ENCODE measurements at places on chromosomes 2 and 18. TPM values are rescaled to one million over a fixed set of nuclear protein-coding genes. Genes with fewer than 3 reads are reported as not detected.

HOXD11 gene
- 9.7 TPM for total RNA-seq

DNA sequence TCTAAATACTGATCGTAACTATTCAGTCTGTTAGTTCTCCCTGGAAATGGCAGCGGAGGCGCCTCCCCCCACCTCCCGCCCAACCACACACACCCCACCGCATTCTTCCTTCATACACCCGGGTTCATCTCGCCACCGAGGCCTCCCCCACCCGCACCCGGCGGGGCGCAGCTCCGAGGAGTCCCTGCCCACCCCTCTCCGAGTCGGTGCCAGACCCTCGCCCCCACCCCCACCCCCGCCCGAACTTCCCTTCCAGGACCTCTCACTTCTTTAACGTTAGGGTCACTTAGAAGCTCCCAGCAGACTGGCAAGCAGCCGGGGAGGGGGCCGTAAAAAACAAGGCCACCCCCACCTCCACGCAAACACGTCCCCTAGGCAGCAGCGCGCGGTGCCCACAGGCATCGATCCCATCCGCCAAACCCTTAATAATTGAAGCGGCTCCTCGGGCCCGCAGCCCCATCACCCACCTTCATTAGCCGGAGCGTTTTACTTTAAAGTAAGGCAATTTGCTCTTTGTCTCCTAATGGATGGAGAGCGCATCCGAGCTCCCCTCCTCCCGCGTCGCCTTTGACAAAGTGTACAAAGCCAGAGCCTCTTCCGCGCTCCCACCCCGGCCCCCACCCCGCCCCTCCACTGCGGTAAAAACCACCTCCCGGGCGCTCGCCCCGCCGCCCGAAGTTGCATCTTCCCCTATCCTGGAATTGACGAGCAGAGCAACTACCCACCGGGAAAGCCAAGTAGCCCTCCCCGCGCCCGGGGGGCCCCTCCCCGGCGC is 624 bp downstream of the ZNF516 start:
- no peak for DNase-seq

DNA sequence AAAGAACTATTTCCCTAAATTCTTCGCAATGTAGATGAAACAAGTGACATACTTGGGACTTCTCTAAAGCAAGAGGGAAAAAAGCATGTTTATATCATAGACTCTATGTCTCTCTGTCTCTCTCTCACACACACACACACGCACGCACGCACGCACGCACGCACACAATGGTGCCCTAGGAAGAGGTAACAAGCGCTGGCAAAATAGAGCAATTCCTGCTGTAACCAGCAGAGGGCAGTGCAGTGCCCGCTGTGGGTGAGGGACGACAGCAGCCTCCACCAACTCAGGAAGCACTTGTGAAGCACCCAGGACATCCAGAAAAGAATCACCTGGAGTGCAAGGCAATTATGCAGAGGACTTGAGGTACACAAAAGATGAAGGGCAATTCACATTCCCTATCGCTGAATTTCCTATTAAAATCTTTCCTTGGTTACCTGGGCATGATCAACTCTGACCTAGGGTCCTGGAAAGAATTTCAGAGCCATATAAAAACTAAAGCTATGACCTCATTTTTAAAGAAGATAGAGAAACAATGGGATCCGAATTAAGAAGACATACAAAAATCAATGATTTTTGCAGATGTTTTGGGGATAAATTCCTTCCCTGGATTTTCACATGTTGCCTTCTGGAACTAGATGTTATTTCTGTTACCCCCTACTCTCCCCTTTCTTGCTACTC is 166.4 kb downstream of the PDE11A start:
- DNase-seq = peak; percentile 59

DNA sequence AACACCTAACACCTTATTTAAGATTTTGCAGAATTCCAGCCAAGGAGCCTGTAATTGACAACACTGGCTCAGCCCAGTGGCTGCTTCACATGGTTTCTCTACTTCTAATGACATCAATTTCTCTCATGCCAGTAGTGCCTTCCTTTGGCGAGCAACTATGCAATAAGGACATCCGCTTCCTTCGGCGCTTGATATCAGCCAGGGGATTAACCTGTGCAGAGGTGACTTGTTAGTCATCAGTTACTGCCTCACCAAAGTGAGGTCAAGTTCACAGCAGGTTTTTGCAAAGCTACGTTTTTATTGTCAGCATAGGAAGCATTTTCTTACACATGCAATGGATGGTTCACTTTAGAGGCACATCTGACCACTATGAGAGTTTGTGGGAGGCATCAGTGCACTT is 24.0 kb upstream of the EDAR start:
- DNase-seq = no peak

- DNase-seq = peak; percentile 62
Measured at GRCh38 chr2:202588647-202589581, 45.9 kb upstream of the FAM117B start.

- DNase-seq = no peak
Measured at GRCh38 chr2:239140346-239141020, 260.3 kb downstream of the HDAC4 start.

DNA sequence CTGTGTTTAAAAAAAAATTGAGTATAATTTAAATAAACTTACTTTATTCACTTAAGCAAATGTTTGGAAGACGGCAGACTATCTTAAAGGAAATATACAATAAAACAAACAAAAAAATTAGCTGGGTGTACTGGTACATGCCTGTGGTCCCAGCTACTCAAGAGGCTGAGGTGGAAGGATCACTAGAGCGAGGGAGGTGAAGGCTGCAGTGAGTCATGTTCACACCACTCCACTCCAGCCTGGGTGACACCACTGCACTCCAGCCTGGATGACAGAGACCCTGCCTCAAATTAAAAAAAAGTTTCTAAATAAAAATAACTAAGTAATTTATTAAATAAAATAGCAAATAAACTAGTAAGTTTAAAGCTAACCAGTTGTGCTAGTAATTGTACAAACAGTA is 7.5 kb downstream of the PUM2 start:
- DNase-seq = peak; percentile 7

SPATA3 gene
- total RNA-seq = not detected

- no peak for DNase-seq
Measured at GRCh38 chr2:84077496-84077895, 381.6 kb downstream of the SUCLG1 start.

- no peak for DNase-seq
Measured at GRCh38 chr18:54717673-54718407, 110.4 kb upstream of the RAB27B start.

HDHD2 gene
- total RNA-seq = 11.3 TPM

CNTNAP5 gene
- not detected for total RNA-seq

DNA sequence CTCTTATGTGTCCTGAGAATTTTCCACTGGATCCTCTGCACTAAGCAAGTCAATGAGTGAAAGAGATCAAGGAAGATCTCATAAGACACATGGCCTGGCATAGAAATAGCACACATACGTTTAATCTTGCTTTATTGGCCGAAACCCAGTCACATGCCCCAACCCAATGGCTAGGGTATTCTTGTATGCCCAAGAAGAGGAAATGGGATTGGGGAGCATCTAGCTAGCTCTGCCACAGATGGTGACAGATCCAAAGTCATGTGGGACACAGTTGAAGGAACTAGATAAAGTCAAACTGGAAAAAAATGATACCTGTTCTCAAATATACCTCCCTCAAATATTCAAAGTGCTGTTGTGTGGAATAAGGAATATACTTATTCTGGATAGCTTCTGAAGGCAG is 74.7 kb downstream of the CD28 start:
- no peak for DNase-seq

LONRF2 gene
- total RNA-seq = 1.4 TPM

DNA sequence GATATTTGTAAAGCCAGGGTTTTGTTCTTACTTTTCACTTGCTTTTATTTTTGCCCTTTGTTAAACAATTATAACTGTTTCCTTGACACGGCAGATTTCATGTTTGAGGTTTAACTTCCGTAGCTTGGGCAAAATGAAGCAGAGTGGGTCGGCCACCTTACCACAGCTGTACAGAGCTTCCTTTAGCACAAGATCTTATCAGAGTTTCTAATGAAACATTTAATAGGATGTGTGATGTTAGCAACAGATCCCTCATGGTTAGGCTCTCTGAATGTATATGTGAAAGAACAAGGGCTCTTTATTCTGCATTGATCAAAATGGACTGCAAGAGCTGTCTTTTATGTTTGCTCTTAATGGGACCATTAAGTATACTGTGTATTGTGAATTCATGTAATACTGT is 22.3 kb downstream of the RNF125 start:
- DNase-seq = no peak

ZNF385B gene
- not detected for total RNA-seq

GRCh38 chr2:211103989-211104388 is 547.6 kb downstream of the CPS1 start:
- peak; percentile 17 for DNase-seq

GRCh38 chr2:189933911-189934399 is 128.6 kb downstream of the MSTN start:
- DNase-seq = no peak

SPAG16 gene
- total RNA-seq = 33.7 TPM

DNA sequence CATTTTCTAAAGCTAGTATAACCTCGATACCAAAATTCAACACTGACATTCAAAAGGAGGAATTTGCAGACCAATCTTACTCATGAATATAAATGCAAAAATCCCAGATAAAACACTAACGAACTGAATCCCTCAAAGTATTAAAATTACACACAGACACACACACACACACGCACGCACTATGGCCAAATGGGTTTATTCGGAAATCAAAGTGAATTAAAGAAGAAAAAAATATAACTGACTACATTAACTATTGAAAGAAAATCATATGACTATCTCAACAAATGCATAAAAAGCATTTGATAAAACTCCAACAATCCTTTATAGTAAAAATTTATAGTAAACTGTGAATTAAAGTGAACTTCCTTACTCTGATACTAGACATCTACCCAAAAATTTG is 97.9 kb upstream of the HNRNPA3 start:
- DNase-seq = no peak

CYP26B1 gene
- total RNA-seq = 5.4 TPM

GRCh38 chr2:119352357-119352756 is 14.3 kb downstream of the C2orf76 start:
- DNase-seq = no peak

DNA sequence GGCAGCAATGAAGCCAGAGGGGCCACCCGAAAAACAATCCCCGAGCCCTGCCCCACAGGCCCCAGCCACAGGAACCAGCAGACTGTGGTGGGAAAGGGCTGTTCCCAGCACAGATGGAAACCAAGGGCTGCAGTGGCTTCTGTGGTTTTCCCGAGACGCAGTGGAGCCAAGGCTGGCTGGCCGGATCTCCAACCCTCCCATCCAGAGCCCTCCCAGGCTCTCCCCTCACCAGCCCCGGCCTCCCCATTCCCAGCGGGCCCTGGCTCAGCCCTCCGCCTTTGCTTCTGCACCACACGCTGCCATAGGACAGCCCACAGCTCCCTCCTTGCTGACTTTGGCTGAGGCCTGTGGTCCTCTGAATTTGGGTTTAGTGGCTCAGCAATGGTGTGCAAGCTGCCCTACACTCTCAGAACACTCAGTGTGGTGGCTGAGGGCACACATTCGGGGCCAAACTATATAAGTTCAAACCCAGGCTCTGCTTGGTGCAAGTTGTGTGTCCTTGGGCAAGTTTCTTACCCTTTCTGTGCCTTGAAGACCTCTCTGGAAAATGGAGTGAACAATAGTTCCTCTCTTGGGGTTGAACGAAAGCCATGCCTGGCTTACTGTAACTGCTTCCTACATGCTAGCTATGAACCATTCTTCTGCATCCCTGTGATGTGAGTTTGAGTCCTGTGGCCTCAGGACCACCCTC is 200.1 kb downstream of the SMAD7 start:
- DNase-seq = no peak

DHRS9 gene
- total RNA-seq = not detected

GRCh38 chr18:67510831-67511230 is 5.7 kb downstream of the DSEL start:
- DNase-seq = no peak

- no peak for DNase-seq
Measured at GRCh38 chr2:44836174-44836573, 105.3 kb upstream of the SIX3 start.
